ENCODE measurements at places on chromosomes 6 and 20.

- no peak for DNase-seq
Measured at GRCh38 chr20:47320990-47321805, 35.3 kb downstream of the ZMYND8 start.

GRCh38 chr6:11161031-11161956 is 49.8 kb upstream of the ERVFRD-1 start:
- no peak for DNase-seq

DNA sequence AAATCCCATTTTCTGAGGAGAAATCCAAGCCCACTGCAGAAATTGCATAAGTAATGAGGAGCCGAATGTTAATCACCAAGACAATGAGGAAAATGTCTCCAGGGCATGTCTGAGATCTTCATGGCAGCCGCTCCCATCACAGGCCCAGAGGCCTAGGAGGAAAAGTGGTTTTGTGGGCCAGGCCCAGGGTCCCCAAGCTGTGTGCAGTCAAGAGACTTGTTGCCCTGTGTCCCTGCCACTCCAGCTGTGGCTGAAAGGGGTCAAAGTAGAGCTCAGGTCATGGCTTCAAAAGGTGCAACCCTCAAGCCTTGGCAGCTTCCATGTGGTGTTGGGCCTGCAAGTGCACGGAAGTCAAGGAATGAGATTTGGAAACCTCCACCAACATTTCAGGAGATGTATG is 276.6 kb downstream of the KHDRBS2 start:
- DNase-seq = no peak

DNA sequence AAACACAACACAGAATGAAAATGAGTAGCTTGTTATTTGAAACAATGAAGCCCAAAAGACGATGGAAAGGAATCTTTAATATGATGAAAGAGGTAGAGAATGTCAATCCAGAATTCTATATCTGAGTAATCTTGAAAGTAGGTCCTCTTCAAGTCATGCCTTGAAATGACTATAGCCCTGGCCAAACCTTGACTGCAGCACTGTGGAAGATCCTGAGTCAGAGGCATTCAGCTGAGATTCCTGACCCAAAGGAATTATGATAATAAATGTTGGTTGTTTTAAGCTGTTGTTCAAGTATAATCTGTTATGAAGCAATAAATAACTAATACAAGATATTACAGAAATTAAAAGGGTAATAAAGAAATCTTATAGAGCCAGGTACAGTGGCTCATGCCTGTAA is 64.8 kb downstream of the IBTK start:
- DNase-seq = no peak

GRCh38 chr6:12241493-12242175 is 48.5 kb upstream of the EDN1 start:
- no peak for DNase-seq

DNA sequence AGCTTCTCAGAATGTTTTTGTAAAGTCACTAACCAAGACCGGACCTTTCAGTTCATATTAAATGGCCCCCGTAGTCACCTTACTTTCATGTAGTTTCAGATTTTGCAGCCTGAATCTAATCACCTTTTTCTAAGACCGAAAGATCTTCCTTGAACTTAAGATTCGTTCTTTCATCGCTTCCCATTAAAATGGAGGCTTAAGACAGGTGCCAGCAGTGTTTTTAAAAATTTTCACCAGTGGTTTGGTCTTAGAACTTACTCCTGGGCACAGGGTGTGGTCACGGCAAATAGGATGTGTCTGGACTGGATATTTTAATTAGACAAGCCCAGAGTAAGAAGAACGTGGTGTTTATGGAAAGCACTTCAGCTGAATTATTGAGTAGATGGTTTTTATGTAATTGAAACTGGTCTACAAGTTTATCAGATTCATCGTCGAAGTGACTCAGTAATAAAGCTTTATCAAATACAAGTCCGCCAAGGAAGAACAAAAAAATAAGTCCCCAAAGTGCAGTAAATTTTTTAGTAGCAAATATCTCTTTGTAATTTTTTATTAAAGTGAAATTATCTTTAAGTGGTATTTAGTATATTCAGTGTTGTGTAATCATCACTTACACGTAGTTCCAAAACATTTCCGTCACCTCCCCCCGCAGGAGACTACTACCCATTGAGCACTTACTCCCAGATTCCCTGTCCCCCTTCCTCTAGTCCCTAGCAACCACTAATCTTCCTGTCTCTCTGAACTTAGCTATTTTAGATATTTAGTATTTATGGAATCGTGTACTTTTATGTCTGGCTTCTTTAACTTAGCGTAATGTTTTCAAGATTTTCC is 868 bp downstream of the SRSF3 start:
- DNase-seq = peak; percentile 27

DNA sequence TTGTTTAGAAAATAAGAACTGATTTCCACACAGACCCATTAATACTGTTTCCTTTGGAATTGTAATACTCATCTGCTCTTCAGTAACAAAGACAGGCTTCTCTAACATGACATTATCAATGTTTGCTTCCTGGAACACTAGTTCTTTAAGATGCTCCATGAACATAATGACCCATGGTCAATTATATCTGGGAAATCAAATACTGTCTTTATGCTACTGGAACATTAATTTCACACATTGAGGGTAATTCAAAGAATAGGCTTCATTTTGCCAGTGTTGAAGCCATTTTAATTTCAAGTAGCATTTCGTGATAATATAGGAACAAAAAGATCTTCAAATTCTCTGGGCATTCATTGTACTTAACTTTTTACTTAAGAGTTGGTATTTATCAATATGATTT is 80.9 kb downstream of the OPN5 start:
- DNase-seq = no peak

DNA sequence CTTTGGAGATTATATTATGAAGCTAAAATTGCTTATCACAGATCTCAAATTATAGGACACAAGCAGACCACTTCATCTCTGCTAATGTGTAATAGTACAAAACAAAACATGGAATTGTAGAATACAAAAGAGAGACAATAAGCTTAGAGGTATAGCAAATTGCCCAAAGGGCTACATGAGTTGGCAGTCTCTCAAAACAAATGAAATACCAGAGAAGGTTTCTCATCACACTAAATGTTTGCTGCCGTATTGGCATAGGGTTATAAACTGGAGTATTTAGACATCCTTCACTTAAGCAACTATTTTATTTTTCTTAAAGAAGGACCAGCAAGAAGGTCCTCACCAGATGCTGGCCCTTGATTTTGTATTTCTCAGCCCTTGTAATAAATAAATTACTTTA is 5.9 kb upstream of the EYA4 start:
- no peak for DNase-seq

DNA sequence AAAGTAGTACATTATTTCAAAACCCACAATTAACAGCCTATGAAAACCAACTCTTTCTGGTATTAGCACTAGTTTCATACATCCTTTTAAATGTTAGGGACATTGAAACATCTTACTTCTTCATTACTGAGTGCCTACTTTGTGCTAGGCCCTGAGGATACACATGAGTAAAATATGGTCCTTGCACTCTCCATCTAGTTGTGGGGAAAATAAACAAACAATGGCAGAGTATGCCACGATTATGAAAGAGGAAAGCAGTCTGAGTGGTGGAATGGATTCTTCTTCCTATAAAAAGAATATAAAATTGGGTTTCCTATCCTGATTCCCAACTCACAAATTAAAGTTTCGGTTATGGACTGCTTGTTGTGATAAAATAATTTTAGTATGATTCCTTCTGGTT is 84.9 kb downstream of the ATXN1 start:
- DNase-seq = no peak

GRCh38 chr20:16551607-16552006 is 21.6 kb downstream of the KIF16B start:
- DNase-seq = no peak

- peak; percentile 37 for DNase-seq
Measured at GRCh38 chr20:10249048-10249770, 30.6 kb downstream of the SNAP25 start.

DNA sequence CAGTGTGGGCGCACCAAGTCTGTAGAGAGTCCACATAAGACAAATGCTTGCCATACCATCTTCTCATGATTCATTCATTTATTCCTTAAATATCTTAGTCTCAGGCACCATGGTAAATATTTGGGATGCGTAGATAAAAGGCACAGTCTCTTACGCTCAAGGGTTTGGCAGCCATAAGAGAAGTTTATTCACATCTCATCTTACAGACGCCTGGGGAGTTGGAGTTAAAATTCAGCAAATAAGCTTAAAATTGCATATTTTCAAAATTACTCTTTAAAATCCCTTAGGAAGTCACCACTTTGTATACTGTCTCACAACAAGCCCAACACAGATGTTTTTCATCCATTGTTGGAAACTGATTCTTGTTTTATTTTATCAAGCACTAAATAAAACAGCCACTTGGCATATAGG is 363.3 kb downstream of the KIF16B start:
- no peak for DNase-seq

DNA sequence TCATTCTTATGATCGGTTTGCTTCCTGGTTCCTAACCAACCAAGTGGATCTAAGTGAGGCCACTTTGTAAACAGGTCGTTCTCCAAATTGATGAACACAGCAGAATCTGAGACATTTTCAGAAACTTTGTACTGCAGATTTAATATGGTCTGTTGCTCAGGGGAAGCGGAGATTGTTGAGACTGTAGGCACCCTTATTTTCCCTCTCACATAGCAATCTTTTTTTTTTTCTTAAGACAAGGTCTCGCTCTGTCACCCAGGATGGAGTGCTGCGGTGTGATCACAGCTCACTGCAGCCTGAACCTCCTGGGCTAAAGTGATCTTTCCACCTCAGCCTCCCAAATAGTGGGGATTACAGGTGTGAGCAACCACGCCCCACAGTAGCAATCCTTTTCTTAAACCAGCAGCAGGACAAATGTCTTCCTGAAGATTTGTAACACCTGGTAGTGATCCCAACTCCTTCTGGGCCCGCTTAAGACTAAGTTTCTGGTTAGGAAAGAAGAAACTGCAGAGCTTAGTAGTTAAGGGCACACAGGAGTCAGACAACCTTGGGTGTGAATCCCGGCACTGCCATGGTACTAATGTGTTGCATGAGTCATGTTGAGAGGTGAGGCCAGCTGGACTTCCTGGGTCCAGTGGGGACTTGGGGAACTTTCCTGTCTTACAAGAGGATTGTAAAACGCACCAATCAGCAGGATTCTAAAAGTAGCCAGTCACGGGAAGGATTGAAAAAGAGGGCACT is 48.4 kb upstream of the EZR start:
- DNase-seq = no peak

DNA sequence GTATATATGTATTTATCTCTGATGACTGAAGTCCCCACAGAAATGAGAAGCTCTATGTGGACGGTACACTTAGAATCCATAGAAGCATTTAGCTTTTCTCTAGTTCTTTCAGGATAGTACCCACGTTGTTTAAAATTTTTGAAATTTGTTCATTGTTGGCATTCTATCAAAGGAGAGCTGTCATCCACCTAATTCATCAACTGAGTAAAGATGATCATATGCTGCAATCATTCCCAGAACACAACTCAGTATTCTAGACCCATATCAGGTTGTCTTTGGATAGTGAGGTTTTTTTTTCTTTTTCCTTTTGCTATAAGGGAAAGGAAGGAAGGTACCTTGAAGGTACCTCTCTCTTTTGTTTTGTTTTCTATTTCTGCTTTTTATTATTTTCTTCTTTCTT is 9.3 kb downstream of the SERAC1 start:
- no peak for DNase-seq

DNA sequence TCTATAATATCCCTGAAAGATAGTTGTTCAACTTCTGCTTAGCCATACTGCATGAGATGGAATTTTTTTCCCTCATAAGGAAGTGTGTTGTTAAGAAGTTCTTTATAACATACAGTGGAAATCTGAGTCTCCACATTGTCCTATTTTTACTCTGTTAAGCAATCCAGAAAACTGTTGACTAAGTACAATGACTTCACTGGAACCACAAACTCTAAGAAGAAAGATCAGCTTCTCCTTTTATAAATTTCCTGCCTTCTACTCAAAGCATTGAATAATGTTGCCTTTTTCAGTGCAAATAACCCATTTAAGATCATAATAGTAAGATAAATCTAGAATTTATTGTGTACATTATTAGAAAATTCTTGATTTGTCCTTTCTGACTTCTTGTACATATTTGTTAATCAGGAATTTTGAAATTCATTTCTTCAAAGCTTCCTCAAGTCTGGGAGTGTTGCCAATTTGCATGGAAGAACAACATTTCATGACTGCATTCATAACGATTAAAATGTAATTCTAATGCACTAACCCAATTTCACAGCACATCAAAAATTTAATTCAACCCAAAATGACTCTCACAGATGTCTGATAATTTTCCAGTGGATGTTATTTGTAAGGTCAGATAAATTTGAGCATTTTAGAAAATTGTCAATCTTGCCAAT is 45.6 kb upstream of the ANKEF1 start:
- no peak for DNase-seq

GRCh38 chr6:39086294-39086693 is 28.7 kb downstream of the SAYSD1 start:
- no peak for DNase-seq

- no peak for DNase-seq
Measured at GRCh38 chr20:43963233-43963632, 48.6 kb downstream of the TOX2 start.

Data from NCI-H1694 treated with DMSO at 0.1 percent for 48 hours (cell line).